ENCODE measurements at places on chromosomes 13 and 19. TPM values are rescaled to one million over a fixed set of nuclear protein-coding genes. Genes with fewer than 3 reads are reported as not detected.

The R3HDM4 gene
- 133 TPM for total RNA-seq

The ZIC2 gene
- total RNA-seq: 18.0 TPM

The ZNF837 gene
- 0.54 TPM for total RNA-seq

The FXYD3 gene
- total RNA-seq: 0.24 TPM

DNA sequence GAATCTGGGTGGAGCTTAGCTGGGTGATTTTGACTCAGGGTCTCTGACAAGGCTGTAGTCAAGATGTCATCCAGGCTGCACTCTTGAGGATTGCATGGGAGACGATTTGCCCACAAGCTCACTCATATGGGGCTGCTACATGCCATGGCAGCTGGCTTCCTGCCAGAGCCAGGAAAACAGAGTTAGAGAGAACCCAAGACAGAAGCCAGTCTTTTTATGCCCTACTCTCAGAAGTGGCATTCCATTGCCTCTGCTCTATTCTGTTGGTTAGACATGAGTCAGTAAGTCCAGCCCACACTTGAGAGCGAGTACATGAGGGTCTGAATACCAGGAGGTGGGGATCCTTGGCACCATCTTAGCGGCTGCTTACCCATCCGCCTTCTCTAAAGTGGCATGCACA is 9.5 kb downstream of the POLR1D start:
- peaks cover 22% of the 10 kb centered on the region for H3K36me3 ChIP-seq
- DNase-seq: no peak
- no peak overlapping the region for H3K4me3 ChIP-seq
- no peaks in the 10 kb centered on the region for H3K27me3 ChIP-seq
- H3K27ac ChIP-seq: no peak overlapping the region
- 0 out of 2 replicates have a peak, but pooled peaks cover 3% of the 10 kb centered on the region for H3K4me1 ChIP-seq

DNA sequence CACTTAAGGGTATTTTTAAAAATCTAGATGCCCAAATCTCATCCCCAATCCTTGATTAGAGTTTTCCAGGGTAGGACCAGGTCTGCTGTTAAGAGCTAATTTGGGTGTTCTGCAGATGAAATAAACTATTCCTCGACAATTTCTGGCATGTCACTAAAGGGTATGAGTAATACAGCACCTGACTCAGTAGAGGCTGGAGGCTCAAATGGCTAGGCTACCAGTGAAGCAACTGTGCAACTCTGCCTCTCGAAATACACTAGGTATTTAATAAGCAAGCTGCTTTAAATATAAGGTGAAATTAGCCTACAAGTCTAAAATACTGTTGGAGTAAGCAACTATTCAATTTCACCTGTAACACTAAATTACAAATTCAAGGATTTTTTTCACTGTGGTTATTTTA is 1.5 kb downstream of the RNF6 start:
- H3K4me3 ChIP-seq: peak overlapping the region; percentile 73
- H3K27ac ChIP-seq: peak overlapping the region; percentile 91
- peaks cover 49% of the 10 kb centered on the region for H3K36me3 ChIP-seq
- H3K4me1 ChIP-seq: peaks cover 10% of the 10 kb centered on the region

DNA sequence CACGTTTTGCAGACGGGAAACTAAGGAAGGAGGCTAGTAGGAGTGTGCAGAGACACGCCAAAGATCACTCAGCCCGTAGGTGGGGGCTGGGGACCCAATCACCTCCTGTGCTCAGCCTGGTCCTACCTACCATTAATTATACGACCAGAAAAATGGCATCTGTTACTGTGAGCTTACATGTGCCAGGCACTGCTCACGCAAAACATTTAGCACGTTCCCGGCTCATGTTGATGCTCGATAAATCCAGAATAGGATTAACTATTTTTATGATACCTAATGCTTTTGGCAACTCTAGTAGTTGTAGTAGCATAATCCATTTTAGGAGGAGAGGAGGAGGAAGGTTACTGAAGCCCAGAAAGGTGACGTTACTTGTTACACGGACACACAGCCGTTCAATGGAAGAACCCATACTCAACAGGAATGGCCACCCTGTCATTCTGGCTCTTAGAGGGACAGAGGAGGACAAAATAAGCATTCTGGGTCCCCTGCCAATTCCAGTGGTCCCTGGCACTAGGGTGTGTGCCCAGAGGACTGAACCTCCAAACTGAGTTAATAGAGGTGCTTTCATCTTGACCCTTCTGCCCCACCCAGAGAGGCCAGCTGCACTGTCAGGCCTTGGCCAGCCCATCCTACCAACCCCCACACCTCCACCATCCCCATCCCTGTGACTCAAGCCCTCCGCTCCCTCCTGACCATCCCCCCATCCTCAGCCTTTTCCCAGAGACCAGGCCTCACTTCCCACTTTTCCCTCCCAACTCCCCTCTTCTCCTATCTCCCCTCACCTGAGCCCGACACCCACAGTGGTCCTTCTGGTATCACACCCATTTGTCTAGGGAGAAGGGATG is 5.0 kb upstream of the EML2 start:
- peaks cover 29% of the 10 kb centered on the region for H3K4me1 ChIP-seq
- no peaks in the 10 kb centered on the region for H3K27me3 ChIP-seq
- no peaks in the 10 kb centered on the region for H3K36me3 ChIP-seq
- DNase-seq: no peak

DNA sequence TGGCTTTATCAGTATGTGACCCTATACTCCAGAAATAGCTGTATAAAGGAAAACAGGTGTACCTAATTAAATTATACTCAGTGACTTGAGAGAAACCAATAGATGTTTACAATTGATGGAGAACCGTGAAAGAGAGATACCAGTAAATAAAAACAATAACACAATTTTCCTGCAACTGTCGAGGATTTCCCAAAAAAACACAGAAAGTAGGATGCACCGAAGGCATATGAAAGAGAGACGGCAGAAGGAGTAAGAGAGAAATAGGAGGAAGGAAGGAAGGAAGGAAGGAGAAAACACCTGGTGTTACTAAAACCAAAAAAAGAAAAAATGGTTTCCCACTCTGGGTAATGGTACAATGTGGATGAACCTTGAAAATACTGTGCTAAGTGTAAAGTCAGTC is 6.8 kb upstream of the ZNF229 start:
- no peaks in the 10 kb centered on the region for H3K4me1 ChIP-seq
- peak; percentile 14 for DNase-seq
- no peak overlapping the region for H3K4me3 ChIP-seq
- H3K27me3 ChIP-seq: no peaks in the 10 kb centered on the region

DNA sequence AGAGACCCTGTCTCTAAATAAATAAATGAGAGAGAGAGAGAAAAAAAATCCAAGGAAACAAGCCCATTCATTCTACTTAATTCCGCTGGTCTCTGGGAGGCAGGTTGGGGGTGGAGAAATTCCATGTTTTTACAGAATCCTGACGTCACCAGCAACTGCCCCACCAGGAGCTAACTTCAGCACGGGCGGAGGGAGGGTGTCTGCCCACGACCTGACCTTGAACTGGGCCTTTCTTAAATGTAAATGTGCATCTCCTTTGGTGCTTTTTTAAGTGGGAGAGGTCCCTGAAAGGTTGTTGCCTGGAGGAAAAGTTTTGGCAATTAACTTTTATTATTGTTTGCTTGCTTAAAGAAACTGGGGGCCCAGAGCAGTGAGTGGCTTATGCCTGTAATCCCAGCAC is 15.5 kb downstream of the KLF2 start:
- DNase-seq: no peak
- H3K36me3 ChIP-seq: no peaks in the 10 kb centered on the region
- H3K4me1 ChIP-seq: no peaks in the 10 kb centered on the region
- no peak overlapping the region for H3K27ac ChIP-seq
- no peaks in the 10 kb centered on the region for H3K27me3 ChIP-seq
- no peak overlapping the region for H3K4me3 ChIP-seq

All from K562 (cell line).